ENCODE measurements at places on chromosomes 1 and 21.

- DNase-seq = no peak
Measured at GRCh38 chr1:155695072-155695471, 6.2 kb downstream of the DAP3 start.

DNA sequence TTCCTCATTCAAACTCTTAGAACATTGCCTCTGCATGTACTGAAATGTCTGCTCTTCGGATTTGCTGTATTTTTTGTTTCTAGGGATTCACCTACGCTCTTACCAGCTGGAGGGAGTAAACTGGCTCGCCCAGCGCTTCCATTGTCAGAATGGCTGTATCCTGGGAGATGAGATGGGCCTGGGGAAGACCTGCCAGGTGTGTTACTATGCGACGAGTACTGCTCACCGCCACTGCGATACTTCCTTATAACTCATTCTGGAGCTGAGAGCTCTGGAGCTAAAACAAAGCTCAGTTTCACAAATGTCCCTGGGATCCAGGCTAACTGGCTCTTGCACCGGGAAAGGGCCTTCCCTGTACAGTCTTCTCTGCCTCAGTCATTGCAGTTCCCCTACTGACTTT is 10.1 kb downstream of the CHD1L start:
- DNase-seq = peak; percentile 48

GRCh38 chr1:93699049-93699384 is 17.4 kb upstream of the BCAR3 start:
- no peak for DNase-seq

GRCh38 chr21:33238146-33238545 is 8.4 kb downstream of the IFNAR2 start:
- no peak for DNase-seq

DNA sequence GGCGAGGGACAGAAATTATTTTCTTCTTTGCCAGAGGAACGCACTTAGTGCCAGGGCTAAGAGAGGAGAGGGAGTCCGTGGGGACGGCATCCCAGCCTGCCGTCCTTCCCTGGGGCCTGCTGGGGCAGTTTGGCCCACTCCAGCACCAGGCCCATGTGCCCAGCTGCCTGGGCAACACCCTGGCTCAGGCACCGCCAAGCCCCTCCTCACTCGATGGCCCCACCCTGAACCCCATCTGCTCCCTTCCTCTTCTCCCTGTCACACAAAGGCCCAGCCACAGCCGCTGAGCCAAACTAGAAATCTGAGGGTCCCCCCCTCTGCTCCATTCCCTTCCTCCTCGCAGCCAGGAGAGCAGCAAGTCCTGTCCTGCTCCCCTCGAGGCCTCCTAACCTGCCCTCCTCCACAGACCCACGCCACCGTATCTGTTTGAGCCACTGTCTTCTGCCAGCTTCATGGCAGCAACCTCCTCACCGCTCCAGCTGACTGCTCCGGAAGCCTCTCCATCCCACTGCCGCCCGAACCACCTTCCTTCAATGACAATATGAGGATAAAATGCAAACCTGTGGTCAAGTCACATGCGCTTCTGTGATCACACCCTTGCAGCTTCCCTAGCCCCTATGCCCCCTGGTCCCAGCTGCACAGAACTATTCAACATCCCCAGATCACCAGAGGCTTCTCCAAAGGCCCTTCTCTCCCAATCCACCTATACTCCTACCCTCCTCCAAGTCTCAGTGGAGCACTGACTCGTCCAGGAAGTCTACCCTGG is 8.4 kb upstream of the TNNI1 start:
- DNase-seq = no peak

- DNase-seq = no peak
Measured at GRCh38 chr1:41813226-41813625, 105.5 kb downstream of the HIVEP3 start.

- DNase-seq = no peak
Measured at GRCh38 chr1:235045034-235045690, 83.5 kb downstream of the TOMM20 start.

DNA sequence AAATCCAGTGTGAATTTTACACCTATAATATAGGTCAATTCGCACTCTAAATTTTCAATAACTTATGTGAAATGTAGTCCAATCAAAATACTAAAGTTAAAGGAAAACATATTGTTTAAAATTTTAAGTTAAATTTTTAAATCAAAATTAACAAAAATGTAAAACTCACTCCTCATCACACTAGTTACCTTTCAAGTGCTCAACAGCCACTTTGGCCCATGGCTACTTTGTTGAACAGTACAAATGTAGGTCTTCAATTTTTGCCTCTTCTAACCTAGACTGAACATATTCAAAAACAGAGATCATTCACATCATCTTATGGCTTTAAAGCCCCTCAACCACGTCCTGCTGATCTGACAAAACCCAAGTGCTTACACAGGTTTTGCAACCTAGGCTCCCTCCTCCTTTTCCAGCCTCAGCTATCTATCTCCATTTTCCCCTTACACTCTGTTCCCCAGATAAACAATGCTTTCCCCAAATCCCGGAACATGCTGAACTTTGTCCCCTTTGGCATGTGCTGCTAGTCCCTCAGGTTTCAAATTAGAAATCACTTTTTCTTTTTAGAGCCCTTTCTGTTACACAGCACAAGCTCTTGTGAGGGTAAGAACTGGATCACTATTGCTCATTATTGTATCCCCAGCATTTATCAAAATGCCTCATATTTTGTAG is 110.6 kb downstream of the AKT3 start:
- no peak for DNase-seq

- DNase-seq = no peak
Measured at GRCh38 chr1:42680921-42681683, 1.1 kb upstream of the YBX1 start.

DNA sequence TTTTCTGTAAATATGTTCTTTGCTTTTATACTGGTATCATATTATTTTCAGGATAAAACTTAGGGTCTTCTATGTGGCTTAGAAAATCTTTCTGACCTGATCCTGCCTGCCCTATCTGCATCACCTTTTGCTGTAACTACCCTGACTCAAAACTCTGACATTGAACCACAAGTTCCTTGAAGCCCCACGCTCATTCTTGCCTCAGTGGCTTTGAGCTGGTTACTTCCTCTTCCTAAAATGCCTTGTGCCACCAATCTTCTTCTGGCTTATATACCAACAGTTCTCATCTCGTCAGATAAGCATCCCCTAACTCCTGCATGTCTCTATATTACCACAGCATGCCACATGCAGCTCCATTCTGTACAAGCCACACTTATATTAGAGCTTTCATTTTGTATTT is 84.5 kb upstream of the LRRC7 start:
- no peak for DNase-seq

DNA sequence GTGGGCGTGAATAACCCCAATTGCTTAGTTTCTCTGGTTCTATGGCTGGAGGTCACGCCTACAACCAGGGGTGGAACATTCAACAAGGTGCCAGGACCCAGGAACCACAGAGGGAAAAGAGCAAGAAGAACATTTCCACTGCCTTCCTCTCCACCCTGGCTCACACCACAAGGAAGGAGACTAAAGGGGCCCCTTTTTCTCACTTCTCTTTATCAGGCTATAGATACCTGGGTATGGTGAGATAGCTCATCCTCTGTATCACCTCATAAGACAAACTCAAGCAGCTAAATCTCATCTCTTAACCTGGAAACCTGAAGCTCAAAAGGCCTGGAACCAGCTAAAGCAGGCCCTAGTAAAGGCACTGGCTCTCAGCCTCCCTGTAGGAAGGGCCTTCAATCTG is 438.8 kb upstream of the OLFM3 start:
- DNase-seq = no peak

- DNase-seq = no peak
Measured at GRCh38 chr1:61131716-61132115, 49.4 kb downstream of the NFIA start.

- no peak for DNase-seq
Measured at GRCh38 chr21:18382141-18382540, 21.4 kb downstream of the TMPRSS15 start.

DNA sequence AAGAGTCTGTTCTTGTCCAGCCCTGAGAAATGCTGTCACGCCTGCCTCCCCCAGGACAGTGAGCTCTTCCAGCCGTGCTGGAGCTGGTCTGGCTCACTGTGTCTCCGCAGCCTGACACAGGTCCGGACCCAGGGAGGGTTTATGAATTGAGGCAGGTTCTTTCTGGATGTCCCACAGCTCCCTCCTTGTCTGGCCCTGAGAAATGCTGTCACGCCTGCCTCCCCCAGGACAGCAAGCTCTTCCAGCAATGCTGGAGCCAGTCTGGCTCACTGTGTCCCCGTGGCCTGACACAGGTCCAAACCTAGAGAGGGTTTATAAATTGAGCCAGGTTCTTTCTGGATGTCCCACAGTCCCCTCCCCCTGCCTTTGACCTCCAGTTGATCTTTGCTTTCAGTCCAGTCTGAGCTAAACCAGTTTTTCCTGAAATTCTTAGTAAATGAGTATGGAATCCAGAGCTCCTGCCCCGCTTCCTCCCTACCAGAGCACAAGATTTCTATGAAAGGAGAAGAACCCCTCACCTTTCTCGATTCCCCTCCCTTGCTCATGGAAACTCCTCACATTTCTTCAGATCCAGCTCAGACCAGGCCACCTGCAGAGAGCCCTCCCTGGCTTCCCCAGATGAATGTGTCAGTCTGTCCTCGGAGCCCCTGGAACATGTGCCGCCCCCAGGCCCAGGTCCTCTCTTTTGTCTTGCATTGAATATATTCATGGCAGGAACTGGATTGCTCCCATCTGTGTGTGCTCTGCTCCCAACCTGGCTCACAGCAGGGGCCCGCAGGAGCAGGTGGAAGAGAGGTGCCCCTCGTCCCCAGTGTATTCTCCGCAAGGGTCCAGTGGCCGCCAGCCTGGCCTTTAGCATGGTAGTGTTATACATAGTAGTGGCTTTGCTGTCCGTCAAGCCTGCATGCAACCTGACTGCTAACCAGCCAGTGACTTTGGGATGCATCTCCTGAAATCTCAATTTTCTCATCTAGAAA is 116.3 kb downstream of the EPHB2 start:
- no peak for DNase-seq

DNA sequence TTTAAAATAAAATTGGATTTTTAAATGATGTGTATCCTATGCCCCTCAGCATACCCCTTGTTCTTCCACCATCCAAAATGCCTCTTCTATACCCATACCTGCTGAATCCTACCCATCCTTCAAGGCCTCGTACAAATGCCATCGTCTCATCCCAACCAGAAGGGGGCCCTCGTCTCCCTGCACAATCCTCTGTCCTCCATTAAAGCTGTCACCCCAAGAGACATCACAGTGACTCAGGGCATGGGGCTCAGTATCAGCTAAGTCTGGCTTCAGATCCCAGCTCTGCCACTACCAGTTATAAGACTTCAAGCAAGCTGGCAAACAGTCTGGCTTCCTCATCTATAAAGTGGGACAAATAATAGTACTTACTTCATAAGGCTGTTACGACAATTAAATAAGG is 23.8 kb downstream of the IGFN1 start:
- DNase-seq = no peak

DNA sequence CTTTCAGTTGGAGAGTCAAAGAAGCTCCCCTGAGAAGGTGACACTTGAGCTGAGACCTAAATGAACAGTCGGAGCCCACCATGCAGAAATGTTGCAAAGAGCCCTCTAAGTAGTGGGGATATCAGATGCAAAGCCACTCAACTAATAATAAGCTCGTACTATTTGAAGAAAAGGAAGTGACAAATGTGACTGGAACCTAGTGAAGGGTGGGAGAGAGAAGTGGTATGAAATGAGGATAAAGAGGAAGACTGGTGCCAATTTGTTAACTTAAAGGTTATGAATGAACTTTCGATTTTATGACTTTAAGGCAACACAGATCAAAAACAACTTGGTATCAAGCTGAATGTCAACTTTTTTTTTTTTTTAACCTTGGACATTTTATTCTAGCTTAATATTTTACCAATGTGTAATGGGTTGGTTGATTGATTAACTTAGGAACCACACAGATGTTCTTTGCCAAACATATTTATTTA is 14.7 kb downstream of the LYPLAL1 start:
- no peak for DNase-seq

GRCh38 chr1:87215592-87215991 is 113.1 kb upstream of the LMO4 start:
- no peak for DNase-seq

GRCh38 chr1:93805027-93805610 is 73.9 kb downstream of the DNTTIP2 start:
- DNase-seq = no peak
